ENCODE measurements at places on chromosomes 13 and 19.

- DNase-seq: peak; percentile 86
Measured at GRCh38 chr19:4768934-4769777, 22.4 kb upstream of the FEM1A start.

DNA sequence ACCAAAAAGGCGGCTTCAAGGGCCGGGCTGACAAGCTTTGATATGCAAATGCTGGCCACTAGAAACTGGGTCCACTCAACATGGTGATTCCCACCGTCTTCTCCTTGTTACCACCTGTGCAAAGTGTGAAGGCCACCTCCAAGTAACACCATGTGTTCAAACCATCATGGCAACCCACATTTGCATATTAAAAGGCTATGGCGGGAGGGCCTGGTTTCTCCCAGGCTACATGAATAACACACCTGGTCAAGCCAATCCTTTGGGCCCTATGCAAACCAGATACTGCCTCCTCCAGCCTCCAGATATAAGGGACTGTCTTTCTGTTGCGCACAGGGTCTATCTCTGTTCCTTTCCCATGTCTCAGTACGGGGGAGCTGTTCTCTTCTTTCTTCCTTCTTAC is 36.6 kb upstream of the ZSCAN5A start:
- DNase-seq: no peak

DNA sequence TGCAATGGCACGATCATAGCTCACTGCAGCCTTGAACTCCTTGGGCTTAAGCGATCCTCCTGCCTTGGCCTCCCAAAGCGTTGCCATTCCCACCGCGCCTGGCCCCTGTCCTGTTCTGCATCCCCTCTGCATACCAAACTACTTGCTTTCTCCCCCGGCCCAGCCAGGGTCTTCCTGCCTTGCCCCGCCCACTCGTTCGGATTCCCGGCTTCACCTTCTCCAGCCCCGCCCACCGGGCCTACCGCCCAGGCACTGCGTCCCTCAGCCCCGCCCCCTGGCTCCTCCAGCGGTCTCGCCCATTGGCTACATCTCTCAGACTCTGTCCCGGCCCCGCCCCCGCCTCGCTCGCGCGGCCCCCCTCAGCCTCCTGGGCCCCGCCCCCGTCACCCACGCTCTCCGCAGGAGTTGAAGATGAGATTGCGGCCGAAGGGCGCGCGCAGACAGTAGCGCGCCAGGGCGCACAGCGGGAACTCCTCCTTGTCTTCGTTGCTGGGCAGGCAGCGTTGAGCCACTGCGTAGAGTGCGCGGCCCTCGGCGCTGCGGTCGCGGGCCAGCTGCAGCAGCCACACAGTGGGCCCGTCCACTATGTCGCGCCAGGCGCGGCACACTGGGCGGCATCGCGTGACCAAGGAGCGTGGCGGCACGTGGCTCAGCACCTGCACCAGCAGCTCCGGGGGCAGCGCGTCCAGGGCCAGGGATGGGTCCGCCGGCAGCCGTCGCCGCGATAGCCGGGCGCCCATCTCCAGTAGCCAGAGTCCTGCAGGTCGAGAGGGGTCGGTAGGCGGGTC is 19.0 kb downstream of the MRPS12 start:
- DNase-seq: peak; percentile 94

GRCh38 chr13:59893266-59893665 is 270.5 kb downstream of the DIAPH3 start:
- DNase-seq: no peak

GRCh38 chr13:33230178-33230881 is 55.2 kb downstream of the STARD13 start:
- no peak for DNase-seq

DNA sequence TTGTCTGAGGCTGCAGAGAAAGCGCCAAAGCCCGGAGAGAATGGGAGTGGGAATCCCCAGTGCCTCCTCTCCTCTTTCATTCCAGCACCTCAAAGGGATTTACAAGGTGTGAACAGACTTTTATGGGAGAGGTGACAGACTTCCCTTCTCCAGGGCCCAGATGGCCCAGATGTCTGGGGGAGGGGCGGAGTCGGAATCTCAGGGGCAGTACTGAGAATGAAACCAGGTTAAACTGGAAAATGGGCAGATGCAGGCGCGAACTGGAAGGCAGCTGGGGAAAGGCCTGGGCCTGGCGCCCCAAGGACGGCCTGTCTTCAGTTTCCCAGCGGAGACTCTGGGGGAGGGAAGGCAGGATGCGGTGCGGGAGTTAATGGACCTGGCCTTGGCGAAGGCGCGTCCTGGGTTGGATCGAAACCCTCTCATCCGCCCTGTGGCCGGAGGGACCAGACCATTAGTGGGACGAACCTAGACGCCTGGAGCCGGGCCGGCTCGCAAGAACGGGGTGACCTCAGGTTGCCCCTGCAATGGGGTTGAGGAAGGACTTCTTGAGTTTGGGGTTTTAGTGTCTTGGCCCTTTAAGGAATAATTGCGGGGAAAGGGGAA is 592 bp upstream of the TRIP10 start:
- DNase-seq: no peak
